ENCODE measurements at places on chromosomes 13 and 19. TPM values are rescaled to one million over a fixed set of nuclear protein-coding genes. Genes with fewer than 3 reads are reported as not detected.

GRCh38 chr13:113630296-113630695 is 27.7 kb downstream of the ATP4B start:
- no peaks in the 10 kb centered on the region for H3K27me3 ChIP-seq
- DNase-seq: no peak
- no peak overlapping the region for H3K4me3 ChIP-seq
- peaks cover 40% of the 10 kb centered on the region for H3K36me3 ChIP-seq
- H3K27ac ChIP-seq: no peak overlapping the region

DNA sequence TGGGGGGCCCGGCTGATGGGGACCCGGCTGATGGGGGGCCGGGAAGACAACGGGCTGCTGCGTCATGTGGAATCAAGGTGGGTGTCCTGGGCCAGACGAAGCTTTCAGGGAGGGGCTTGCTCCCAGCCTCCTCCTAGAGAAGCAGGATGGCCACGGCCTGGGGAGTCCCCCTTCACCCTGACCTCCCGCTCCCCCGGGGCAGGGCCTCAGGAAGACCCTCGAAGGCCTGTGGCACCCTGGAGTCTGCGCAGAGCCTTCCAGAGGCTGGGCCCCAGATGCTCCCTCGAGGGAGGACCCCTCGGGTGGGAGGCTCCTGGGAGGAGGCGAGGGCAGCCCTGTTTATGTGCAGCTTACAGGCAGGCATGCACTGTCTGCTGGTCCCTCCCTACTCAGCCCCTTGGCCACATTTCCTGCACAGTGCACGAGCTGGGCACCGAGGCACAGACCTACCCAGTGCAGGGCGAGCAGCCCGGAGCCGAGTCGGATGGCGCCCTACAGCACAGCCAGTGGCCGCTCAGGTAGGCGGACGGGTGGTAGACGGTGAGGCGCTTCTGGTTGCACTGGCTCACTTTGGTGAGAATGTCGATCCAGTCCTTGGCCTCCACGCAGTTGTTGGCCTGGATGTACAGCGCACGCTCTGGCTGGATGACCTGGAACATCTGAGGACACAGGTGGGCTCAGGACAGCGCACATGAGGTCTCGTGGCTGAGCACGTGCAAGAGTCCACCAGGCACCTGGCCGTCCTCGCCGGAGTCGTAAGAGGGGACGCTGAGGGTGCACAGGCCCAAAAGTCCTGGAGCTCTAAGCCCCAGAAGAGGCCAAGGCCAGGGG is 22.4 kb upstream of the C13orf46 start:
- peaks cover 36% of the 10 kb centered on the region for H3K36me3 ChIP-seq
- no peaks in the 10 kb centered on the region for H3K27me3 ChIP-seq
- no peak overlapping the region for H3K4me3 ChIP-seq
- H3K4me1 ChIP-seq: no peaks in the 10 kb centered on the region
- no peak overlapping the region for H3K27ac ChIP-seq
- no peak for DNase-seq

DNA sequence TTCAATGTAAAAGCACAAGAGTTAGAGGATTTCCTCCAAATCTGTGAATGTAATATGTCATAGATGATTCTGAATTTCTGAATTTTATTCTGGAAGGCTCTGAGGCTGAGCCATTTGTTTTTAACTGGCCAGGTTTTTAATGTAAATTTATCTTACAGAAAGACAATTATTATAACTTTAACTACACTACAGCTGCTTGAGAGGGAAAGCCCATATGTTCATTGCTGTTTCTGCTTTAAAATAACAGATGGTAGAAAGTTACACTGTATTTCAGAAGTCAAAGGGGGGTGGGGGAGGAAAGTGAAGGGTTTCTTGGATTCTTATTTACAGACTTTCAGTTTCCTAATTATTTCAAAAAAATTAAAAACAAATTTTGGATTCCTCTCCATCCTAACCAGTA is 62.8 kb downstream of the DNAJC15 start:
- H3K36me3 ChIP-seq: peaks cover 7% of the 10 kb centered on the region
- peaks cover 25% of the 10 kb centered on the region for H3K4me1 ChIP-seq
- H3K27ac ChIP-seq: no peak overlapping the region
- H3K27me3 ChIP-seq: no peaks in the 10 kb centered on the region

DNA sequence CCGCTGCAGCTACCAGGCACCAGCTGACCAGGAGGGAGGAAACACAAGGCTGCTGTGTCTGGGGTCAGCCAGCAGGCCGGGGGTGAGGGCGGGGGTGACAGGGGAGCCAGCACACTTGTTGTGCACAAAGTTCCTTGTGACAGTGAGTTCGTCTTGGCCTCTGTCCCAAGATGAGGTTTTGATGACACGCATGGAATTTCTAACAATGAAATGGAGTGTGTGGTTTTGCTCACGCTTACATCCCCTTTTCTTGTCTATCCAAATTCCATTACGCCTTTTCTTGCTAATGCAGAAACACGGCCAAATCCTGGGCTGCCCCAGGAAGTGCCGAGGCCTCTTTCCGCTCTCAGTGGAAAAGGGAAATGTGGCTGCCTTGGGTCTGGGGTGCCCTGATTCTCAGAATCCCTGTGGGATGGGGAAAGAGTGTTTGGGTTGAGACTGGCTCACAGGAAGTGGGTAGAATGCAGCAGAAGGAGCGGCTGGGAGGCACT is 73.8 kb downstream of the GADD45B start:
- no peaks in the 10 kb centered on the region for H3K27me3 ChIP-seq
- H3K4me3 ChIP-seq: no peak overlapping the region
- peaks cover 36% of the 10 kb centered on the region for H3K4me1 ChIP-seq
- peak overlapping the region; percentile 73 for H3K27ac ChIP-seq
- no peak for DNase-seq

- peaks cover 12% of the 10 kb centered on the region for H3K4me1 ChIP-seq
- no peak overlapping the region for H3K27ac ChIP-seq
- no peak overlapping the region for H3K4me3 ChIP-seq
- no peaks in the 10 kb centered on the region for H3K36me3 ChIP-seq
These were observed 508.9 kb upstream of the ARGLU1 start for GRCh38 chr13:107076801-107077200.

DNA sequence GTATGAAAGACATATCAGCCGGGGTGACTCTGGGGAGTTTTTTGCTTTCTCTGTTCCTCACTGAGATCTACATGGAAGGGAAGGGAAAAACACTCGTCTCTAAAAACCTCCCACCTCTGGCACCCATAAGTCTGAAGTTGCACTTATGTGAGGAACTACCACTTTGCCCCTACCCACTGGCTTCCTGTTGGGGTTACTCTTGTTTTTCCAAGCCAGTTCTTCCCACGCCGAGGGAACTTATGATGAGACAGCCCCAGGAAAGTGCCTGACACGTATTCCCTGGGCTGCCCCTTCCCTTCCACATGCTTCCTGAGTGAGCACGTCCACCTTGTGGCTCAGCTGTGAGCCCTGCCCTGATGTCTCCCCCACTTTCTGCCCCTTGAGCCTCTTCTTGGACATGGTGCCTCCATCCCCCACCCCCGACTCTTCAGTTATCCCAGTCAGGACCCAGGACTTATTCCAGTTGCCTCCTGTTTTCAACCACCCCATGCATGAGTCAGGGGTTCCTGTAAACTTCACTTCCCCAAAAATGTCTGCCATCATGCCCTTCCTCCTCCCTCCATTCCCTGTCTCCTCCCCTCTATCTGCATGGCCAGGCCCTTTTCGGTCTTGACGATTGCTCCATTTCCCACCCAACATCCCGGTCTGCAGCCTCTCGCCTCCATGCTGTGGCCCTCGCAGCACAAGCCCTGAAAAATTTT is 5.1 kb upstream of the SIGLEC7 start:
- no peak overlapping the region for H3K4me3 ChIP-seq
- peaks cover 2% of the 10 kb centered on the region for H3K27me3 ChIP-seq
- no peaks in the 10 kb centered on the region for H3K36me3 ChIP-seq
- H3K4me1 ChIP-seq: no peaks in the 10 kb centered on the region

Gene GIPR
- 1.3 TPM for total RNA-seq

Gene ZFP14
- total RNA-seq: 6.0 TPM

Gene C19orf38
- total RNA-seq: 0.27 TPM
